ENCODE measurements at places on chromosomes 5 and 9.

GRCh38 chr9:15889555-15889954, 336.7 kb downstream of the CCDC171 start:
- DNase-seq, result no peak

GRCh38 chr9:18746631-18747030, 272.7 kb downstream of the ADAMTSL1 start:
- no peak for DNase-seq

- DNase-seq, result no peak
Measured at GRCh38 chr9:100690438-100690837, 112.6 kb downstream of the CAVIN4 start.

GRCh38 chr9:8816361-8816760, 1016.8 kb upstream of the DMAC1 start:
- DNase-seq, result no peak

- DNase-seq, result no peak
Measured at GRCh38 chr5:6758706-6759105, 45.5 kb downstream of the TENT4A start.

DNA sequence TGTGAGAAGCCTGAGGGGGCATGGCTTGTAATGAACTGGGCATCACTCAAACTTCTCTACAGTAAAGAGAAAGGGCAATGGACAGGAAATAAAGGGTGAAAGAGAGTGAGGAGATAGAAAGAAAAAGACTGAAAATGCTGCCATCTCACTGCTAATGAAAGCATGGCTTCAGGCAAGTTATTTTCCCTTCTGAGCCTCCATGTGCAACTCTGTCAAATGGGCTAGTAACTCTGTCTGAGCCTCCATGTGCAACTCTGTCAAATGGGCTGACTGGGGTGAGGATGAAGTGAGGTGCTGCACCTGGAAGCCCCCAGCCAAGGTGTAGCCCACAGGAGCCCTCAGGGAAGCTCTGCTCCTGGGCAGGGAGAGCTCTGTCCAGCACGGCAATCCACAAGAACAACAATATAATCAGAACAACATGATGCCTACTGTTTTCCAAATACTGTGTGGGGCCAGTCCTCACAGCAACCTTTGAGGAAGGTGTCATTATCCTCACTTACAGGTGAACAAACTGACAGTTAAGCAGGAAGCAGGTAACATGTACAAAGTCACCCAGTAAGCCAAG, 73.8 kb upstream of the XPA start:
- no peak for DNase-seq

DNA sequence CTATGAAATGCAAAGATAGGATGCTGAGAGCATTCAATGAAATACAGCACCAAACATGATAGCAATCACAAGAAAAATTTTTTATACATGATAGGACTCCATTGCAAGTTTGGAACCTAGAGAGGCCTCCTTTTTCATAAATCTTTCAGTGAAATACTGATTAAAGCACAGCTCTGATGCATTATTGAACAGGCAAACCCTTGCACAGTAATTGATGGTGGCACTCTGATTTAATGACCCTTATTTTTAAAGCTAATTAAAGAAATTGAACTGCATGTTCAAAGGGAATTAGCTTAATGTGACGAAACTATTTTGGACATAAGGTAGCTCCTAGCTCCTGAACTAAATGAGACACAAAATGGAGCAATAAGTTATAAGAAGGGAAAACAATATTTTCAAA, 44.6 kb downstream of the MPDZ start:
- no peak for DNase-seq

DNA sequence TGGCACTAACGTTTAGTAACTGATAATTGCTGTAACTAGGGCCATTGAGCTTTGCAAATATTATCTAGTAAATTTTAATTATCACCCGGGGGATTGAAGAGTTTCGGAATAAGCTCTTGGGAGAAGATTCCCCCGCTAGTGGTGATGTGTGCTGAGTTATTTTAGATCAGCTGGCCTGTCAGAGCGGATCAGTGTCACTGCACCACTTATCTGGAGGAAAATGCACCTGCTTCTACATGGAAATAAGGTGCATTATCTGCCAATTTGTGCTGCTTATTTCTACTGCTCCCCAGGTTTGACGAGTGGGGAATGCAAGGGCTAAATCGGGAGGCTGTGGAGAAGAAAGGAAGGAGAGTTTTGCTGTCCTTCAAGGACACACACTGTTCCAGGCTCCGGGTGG, 518.6 kb downstream of the TLE4 start:
- no peak for DNase-seq

GRCh38 chr5:110932755-110933488, 138.6 kb upstream of the TSLP start:
- DNase-seq, result no peak

DNA sequence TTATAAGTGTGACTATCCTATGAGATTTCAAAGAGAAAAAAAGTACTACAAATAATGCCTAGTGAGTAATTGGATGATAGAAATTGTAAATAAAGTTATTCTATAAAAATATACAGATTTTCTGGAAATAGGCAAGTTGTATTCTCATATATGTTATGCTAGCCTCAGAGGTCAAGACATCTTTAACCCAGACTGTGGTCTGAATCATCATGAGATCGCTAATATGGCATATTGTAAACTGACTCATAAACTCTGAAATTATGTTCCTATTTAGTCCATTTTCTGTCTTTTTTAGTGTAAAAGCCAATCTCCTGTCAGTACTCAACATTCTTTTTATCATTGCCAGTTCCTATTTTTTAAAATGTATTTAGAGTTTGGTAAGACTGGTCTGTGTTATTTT, 14.2 kb downstream of the LOX start:
- no peak for DNase-seq

DNA sequence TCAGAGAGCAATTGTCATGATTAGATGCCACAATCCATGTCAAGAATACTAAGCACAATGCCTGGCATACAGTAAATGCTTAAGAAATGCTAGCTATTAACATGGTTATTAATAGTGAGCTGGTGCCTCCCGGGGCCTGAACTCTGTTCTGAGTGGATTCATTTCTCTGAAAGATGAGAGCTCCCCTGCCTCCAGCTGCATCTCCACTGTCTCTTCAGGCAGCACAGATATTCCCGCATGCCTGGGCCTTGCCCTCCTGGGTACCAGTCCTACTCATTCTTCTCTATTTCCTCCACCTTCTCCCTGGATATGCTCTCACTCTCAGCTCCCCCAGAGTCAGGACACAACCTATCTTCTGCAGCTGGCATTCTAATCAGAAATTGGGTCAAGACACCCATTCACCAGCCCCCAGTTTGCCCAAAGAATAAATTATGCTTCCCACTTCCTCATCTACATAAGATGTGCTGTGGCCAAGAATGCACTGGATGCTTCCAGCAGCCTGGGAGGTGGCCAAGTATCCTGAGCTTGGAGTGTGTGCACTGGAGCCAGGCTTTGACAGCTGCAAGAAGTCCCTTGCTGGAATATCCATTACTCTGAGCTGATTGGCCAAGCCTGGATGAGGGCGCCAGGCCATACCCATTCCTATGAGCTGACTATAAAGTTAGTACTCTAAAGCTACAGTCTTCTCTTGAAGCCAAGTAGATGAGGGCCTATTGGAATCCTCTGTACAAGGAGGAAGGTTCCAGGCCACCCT, 669.0 kb downstream of the ACTL7B start:
- DNase-seq, result no peak

DNA sequence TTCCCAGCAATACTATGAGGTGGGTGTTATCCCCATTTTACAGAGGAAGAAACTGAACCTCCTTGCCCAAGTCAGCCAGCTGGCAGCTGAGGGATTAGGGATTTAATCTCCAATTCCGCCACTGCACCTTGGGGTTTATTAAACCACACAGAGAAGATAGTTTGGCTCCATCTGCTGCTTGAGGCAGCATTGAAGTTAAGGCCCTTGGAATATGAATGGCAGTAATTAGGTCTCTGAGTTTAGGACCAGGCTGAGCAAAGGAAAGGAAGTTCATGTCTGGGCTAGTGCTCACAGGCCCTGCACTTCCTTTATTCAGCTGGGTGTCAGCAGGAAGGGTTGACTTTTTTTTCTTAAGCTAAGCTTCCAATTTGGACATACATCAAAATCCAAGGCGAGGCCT, 86.9 kb upstream of the GDNF start:
- no peak for DNase-seq
